ENCODE measurements at places on chromosomes 11 and 22. TPM values are rescaled to one million over a fixed set of nuclear protein-coding genes. Genes with fewer than 3 reads are reported as not detected.

DNA sequence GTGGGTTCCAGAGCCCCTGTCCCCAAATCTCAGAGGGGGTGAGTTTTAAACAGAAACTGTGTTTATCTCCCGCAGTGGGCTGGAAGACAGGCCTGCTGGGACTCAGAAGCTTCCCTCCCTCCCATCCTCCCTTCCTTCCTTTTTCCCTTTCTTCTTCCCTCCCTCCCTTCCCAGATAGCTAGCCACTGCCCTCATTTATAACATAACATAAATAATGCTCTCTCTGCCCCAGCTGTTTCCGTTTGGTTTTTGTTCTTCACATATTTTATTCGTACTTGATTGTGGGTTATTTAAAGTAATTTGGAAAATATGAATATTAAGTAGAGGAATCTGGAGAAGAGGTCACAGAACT lies 140.9 kb downstream of the TEAD1 start:
- no peak for DNase-seq

DNA sequence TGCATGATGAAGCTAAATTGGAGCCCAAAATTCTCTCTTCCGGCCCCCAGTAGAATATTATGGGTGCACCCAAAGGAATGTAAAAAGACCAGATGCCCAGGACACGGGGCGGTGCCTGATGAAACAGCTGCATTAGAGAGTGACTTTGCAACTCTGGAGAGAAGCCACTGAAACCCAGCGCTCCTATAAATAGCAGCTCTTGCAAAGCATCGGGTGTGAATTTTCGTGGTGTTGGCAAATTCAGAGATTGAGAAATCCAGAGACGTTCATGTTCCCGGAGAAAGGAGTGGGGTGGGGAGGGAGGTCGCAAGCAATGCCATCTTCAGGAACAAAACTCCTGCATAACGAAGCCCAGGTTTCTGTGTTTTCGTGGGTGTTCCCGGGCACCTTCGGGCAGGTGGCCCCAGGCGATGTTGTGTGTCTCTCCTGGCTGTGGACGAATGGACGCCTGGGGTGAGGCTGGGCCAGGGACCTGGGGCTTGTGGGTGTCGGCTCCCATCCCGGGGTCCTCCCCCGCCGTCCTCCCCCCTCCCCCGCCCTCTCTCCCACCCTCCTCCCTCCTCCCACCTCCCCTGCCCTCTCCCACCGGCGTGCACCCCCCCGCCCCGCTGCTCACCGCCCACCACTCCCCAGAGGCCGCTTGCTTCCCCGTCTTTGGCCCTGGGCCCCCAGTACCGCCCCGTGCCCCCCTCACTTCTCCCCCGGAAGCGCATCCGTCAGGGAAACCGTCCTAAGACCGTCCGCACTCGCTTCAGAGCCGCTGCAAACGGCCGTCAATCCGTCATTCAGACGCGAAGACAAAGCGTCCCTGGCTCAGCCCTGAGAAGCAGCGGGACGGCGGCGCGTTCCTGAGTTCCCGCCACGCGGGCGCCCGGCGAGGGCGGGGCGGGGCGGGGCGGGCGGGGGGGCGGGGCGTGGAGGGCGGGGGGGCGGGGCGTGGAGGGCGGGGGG lies 26.7 kb upstream of the TOLLIP start:
- peak; percentile 75 for DNase-seq

The KLHL35 gene
- 0.35 TPM for polyA plus RNA-seq

The SMTNL1 gene
- not detected for polyA plus RNA-seq

The RIC3 gene
- polyA plus RNA-seq = 10.6 TPM

Data from ovary (tissue), 10 donors.